ENCODE measurements at places on chromosomes 2 and 18.

GRCh38 chr2:24179683-24180082 lies 4.8 kb downstream of the FAM228A start:
- DNase-seq: no peak

DNA sequence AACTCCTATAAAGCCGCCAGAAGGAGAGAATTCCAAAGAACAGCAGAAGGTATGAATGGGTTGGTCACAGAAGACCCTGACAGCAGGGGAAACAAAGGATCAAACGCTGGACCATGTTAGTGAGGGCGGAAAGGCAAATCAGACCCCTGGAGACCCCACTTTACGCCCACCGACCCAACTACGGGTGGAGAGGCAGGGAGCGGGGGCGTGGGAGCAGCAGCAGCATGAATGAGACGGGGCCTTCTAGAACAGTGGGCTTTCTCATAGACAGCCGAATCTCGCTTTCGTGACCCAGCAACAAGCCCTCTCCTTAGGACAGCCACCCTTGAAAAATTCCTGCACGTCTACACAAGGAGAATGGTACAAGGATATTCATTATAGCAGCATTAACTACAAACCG lies 191.0 kb downstream of the HDAC4 start:
- no peak for DNase-seq

- no peak for DNase-seq
Measured at GRCh38 chr2:8571792-8572499, 109.9 kb upstream of the ID2 start.

DNA sequence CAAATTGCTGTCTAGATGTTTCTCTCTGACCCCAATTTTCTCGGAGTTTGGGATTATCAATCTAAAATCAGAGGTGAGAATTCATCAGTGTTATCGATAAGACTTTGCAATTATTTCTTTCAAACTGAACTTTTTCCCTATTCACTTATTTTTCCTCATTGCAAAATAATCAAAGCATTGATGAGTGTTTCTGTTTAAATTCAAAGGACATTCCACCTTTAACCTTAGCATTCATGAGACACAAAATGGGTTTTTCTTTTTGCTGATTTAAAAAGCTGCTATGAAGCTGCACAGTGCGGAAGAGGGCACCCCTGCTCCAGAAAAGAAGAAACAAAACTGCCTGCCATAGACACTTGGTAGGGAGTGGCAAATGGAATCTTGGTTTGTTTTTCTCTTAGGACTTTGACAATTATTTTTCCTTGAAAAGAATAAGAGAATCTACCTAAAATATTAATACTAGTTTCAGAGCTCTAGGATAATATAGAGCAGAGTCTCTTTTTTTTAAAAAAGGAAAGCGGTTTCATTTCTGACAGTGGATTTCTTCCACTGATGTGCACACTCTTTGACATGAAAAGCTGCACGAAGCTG lies 203.4 kb downstream of the TGIF1 start:
- no peak for DNase-seq

GRCh38 chr2:11245322-11245721 lies 90.1 kb downstream of the SLC66A3 start:
- DNase-seq: no peak
